ENCODE measurements at places on chromosomes 7 and 10. TPM values are rescaled to one million over a fixed set of nuclear protein-coding genes. Genes with fewer than 3 reads are reported as not detected.

Gene DOCK4
- 183 TPM for total RNA-seq

Gene CALHM3
- not detected for total RNA-seq

Gene MEPCE
- total RNA-seq = 34.2 TPM

Gene ARMC10
- 28.6 TPM for total RNA-seq

Gene DCLRE1A
- total RNA-seq = 5.2 TPM

Gene HYAL4
- 1.2 TPM for total RNA-seq

Gene IL6
- 2.1 TPM for total RNA-seq
